Nucleus accumbens (tissue), 56 donors: ENCODE measurements at places on chromosomes 2 and 18.

DNA sequence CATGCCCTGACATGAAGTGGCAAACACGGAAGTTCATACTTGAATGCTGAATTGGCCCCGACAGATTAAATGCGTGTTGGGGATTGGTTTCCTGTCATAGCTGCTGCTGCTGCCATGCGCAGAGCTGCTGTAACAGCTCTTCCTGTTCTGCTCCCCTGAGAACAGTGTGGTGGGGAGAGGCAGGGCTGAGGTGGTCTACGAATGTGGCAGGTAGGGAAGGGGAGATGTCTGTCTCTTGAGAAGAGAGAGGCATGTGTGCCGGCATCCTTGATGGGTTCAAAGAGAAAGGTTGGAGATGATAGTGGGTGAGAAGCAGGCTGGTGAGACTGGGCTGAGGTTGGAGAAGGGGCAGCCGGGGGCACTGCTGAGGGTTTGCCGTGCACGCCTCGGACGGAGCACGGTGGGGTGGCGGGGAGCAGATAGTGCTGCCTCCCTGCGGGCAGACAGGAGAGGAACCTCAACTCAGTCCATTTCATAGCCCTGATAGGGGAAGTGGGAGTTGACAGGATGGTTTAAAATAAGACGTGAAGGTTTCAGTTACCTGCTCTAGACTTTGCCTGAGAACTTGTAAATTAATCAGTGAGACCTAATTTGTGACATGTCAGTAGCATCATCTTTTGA is 46.1 kb downstream of the TMEM185B start:
- DNase-seq, result no peak

- DNase-seq, result no peak
Observed at GRCh38 chr2:46569061-46569560, 89.7 kb downstream of the TMEM247 start.

DNA sequence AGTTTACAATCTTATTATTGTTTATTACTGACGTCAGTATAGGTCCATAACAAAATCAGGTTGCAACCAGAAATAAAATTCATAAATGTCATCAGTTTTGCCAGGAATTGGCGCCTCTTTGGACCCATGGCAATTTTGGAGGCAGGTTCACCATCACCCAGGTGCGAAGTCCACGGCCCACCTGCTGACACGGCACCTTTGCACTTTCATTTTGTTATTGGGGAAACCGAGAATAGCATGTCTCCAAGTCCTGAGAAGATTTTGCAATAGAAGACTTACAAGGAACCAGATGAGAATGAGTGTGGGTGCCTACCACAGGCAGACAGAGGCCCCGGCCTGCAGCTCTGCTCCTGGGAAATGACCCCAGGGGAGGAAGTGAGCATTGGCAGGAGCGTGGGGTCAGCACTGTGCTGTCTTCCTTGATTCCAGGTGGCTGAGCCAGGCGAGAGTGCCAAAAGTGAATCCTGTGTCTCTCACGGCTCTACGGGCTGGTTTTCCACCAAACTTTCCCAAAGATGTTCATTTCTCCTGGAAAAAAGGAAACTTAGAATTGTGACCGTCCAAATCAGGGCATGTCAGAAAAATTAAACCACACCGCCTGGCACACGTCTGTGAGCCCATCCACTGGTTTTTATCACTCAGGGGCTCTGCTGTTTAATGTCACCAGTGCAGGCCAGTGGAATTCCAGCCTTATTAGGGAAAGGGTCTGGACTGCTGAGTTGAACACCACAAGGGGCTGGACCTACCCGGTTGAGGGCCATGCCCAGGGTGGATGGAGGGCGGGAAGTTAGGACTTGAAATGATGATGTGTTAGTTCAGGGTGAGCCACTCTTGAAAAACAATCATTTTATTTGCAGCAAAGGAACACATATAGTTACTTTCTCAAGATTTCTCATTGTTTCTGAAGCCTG is 96.5 kb downstream of the PTGR3 start:
- no peak for DNase-seq

DNA sequence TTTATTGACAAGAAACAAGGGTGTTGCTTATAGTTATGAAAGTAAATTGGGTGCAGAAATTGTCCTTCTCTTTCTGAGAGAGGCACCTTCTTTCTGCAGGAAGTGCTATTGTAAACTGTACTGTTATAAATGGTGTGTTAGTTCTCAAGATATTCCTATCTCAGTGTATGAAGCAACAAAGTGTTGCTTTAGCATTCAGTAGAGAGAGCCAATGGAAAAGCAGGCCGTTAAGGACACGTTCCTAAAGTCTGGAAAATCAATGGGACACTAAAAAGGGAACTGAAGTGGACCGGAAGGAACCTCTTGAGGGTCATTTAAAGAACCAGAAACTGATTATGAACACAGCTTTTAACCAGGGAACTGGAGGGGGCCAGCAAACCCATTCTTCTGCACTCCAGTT is 510.0 kb upstream of the ZEB2 start:
- no peak for DNase-seq

- DNase-seq, result no peak
Observed at GRCh38 chr2:110755491-110756078, 23.2 kb downstream of the ACOXL start.

- DNase-seq, result no peak
Observed at GRCh38 chr2:128280158-128280871, 38.4 kb downstream of the HS6ST1 start.

GRCh38 chr18:48997985-48998831 is 47.4 kb upstream of the SMAD7 start:
- DNase-seq, result peak; percentile 10

- no peak for DNase-seq
Observed at GRCh38 chr2:64234150-64234549, 89.9 kb upstream of the PELI1 start.

DNA sequence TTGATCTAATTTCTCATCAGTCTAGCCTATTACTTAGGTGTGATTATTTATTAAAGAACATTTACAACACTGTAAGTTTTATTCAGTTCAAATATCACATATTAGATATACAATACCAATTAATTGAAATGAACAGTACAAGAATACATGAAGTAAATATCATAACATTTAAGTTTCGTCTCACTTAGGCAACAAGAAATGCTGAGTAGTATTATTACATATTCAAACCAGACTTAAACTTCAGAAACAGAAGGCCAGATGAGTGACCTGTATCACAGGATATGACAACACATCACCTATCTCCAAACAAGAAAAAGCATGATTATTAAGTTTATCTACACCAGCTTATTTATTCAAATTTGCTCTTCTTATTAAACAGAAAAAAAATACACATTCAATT is 48.9 kb downstream of the LONRF2 start:
- DNase-seq, result no peak

GRCh38 chr2:2671826-2672225 is 340.8 kb upstream of the MYT1L start:
- no peak for DNase-seq
